A549 treated with CORT108297 at 1 μM for 4 hours (cell line): ENCODE measurements at places on chromosomes 16 and 17. TPM values are rescaled to one million over a fixed set of nuclear protein-coding genes. Genes with fewer than 3 reads are reported as not detected.

PLEKHG4 gene
- 12.3 to 18.7 TPM (median 16.7 TPM) in 5 replicates for total RNA-seq

TP53TG3C gene
- total RNA-seq = 0.24 to 0.40 TPM (median 0.26 TPM) in 3 of 5 replicates, not detected in the others

KRTAP4-6 gene
- not detected in 5 replicates for total RNA-seq

KRTAP1-1 gene
- not detected in 5 replicates for total RNA-seq

LGALS9 gene
- 0.86 to 1.5 TPM (median 1.4 TPM) in 5 replicates for total RNA-seq

PLXDC1 gene
- total RNA-seq = 0.09 to 0.41 TPM (median 0.27 TPM) in 5 replicates

MGRN1 gene
- 35.8 to 41.3 TPM (median 40.5 TPM) in 5 replicates for total RNA-seq

PIMREG gene
- 35.0 to 53.2 TPM (median 46.2 TPM) in 5 replicates for total RNA-seq

LRRC46 gene
- total RNA-seq = 2.7 to 4.0 TPM (median 3.5 TPM) in 5 replicates

DNAJA3 gene
- 63.6 to 75.3 TPM (median 72.1 TPM) in 5 replicates for total RNA-seq

HOXB2 gene
- 0.51 to 0.76 TPM (median 0.55 TPM) in 5 replicates for total RNA-seq

FOXF1 gene
- total RNA-seq = not detected in 5 replicates

XAF1 gene
- total RNA-seq = 0.06 to 0.16 TPM in 2 of 5 replicates, not detected in the others

FA2H gene
- total RNA-seq = 30.1 to 36.2 TPM (median 33.5 TPM) in 5 replicates

ULK2 gene
- 10.8 to 15.2 TPM (median 13.3 TPM) in 5 replicates for total RNA-seq

UBE2G1 gene
- total RNA-seq = 81.5 to 94.8 TPM (median 87.8 TPM) in 5 replicates

NEUROD2 gene
- total RNA-seq = 0.05 TPM in 1 of 5 replicates, not detected in the others

DOC2B gene
- 0.77 to 1.8 TPM (median 1.2 TPM) in 5 replicates for total RNA-seq

KIF18B gene
- total RNA-seq = 26.8 to 41.2 TPM (median 40.1 TPM) in 5 replicates

FMNL1 gene
- total RNA-seq = 36.8 to 42.9 TPM (median 38.4 TPM) in 5 replicates

TTLL6 gene
- 0.34 to 0.88 TPM (median 0.49 TPM) in 5 replicates for total RNA-seq

CRYBA1 gene
- total RNA-seq = not detected in 5 replicates

ATAD5 gene
- total RNA-seq = 3.8 to 4.8 TPM (median 4.4 TPM) in 5 replicates

PPY gene
- 0.22 TPM in 1 of 5 replicates, not detected in the others for total RNA-seq

MYH2 gene
- not detected in 5 replicates for total RNA-seq

MLYCD gene
- total RNA-seq = 1.3 to 2.6 TPM (median 2.0 TPM) in 5 replicates

KRT33A gene
- not detected in 5 replicates for total RNA-seq

SOX9 gene
- 7.8 to 11.3 TPM (median 10.5 TPM) in 5 replicates for total RNA-seq

BBS2 gene
- 15.9 to 24.3 TPM (median 18.7 TPM) in 5 replicates for total RNA-seq

KRTAP4-1 gene
- total RNA-seq = 0.09 to 0.40 TPM (median 0.24 TPM) in 4 of 5 replicates, not detected in the other

C1QTNF8 gene
- not detected in 5 replicates for total RNA-seq

ITGA3 gene
- 368 to 497 TPM (median 466 TPM) in 5 replicates for total RNA-seq

MFSD11 gene
- 19.6 to 24.0 TPM (median 21.0 TPM) in 5 replicates for total RNA-seq

RBFOX1 gene
- not detected in 5 replicates for total RNA-seq

ABCA8 gene
- total RNA-seq = 0.15 to 0.31 TPM (median 0.22 TPM) in 5 replicates

RHOT2 gene
- 60.9 to 107 TPM (median 100 TPM) in 5 replicates for total RNA-seq

CCDC92B gene
- total RNA-seq = 0.13 to 0.31 TPM (median 0.15 TPM) in 5 replicates

NPIPB9 gene
- total RNA-seq = 1.4 to 2.3 TPM (median 1.7 TPM) in 5 replicates

GDE1 gene
- total RNA-seq = 79.9 to 93.5 TPM (median 83.2 TPM) in 5 replicates

KRTAP9-4 gene
- not detected in 5 replicates for total RNA-seq

WNT9B gene
- total RNA-seq = not detected in 5 replicates

ARHGAP27 gene
- 10.7 to 17.5 TPM (median 16.6 TPM) in 5 replicates for total RNA-seq

NAA60 gene
- total RNA-seq = 46.0 to 56.4 TPM (median 55.2 TPM) in 5 replicates

CA4 gene
- total RNA-seq = 0.07 to 0.25 TPM (median 0.20 TPM) in 3 of 5 replicates, not detected in the others

CSF3 gene
- 0.06 to 0.30 TPM (median 0.20 TPM) in 4 of 5 replicates, not detected in the other for total RNA-seq

MMP15 gene
- 17.4 to 25.7 TPM (median 22.6 TPM) in 5 replicates for total RNA-seq

SOCS3 gene
- 32.7 to 54.0 TPM (median 47.5 TPM) in 5 replicates for total RNA-seq

MPO gene
- total RNA-seq = not detected in 5 replicates

MT1A gene
- total RNA-seq = 17.2 to 22.0 TPM (median 18.8 TPM) in 5 replicates

SALL1 gene
- total RNA-seq = 0.11 to 0.39 TPM (median 0.29 TPM) in 5 replicates
